Tibial nerve (tissue), 4 donors: ENCODE measurements at places on chromosomes 2 and 18.

DNA sequence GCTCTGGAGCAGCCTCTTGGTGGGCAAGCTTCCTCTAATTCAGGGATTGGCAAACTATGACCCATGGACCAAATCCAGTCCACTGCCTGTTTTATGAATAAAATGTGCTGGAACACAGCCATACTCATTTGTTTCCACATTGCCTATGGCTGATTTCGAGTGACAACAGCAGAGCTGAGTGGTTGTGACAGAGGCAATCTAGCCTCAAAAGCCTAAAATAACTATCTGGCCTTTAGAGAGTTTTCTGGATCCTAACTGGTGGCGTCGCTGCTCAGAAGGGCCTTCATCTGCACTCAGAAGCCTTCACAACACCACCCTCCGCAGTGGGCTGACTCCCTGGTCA, 147.1 kb downstream of the CCBE1 start:
- no peak for DNase-seq

- DNase-seq: no peak
Measured at GRCh38 chr2:24047703-24048033, 477 bp upstream of the WDCP start.

- no peak for DNase-seq
Measured at GRCh38 chr18:63808125-63808524, 32.9 kb downstream of the SERPINB7 start.

DNA sequence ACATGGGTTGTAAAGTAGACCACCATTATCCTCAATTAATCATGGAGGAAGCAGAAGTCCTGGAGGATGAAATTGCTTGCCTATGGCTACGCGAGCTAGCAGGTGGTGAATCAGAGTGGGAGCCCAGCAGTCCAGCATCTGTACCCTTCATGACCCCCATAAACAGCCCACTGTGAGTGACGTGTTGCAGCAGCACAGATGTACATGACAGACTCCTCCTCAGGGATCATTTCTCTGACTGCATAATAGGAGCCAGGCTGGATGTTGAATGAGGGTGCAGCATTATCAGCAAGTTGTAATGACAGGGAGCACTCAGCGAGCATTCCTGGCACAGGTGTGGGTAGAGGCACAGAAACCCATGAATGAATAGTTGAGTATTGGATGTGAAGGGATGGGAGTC, 339.3 kb downstream of the MYCN start:
- no peak for DNase-seq

GRCh38 chr2:157572725-157573124, 55.9 kb downstream of the ACVR1C start:
- no peak for DNase-seq

DNA sequence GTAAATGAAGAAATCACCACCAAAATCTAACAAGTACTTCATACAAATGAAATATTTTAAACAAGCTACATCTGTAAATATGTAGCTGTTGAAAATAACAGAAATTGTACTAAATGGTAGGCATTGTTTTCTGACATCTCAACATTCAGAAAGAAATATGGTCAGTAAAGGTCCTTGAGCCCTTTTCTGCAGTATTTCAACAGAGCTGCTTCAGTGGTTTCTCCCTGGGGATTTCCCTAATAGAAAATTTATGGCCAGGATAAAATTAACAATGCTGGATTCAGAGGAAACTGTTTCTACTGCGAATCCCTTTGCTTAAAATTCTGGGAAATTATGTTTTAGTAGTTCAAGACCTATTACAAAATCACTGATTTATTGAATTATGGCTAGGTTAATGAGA, 256.6 kb downstream of the PIEZO2 start:
- DNase-seq: no peak

DNA sequence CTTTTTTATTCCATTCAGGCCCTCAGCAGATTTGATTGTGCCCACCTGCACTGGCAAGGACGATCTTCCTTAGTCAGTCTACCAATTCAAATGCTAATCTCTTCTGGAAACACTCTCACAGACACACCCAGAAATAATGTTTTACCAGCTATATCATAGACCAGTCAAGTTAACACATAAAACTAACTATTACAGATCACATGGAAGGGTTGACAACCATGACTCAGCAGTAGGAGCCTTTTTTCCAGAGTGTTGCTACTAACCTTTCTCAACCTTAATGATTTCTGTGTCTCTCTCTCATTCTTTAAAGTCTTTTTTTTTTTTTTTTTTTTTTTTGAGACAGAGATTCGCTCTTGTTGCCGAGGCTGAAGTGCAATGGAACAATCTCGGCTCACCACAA, 143.5 kb upstream of the MSH6 start:
- DNase-seq: no peak

- no peak for DNase-seq
Measured at GRCh38 chr2:80154231-80154915, 150.2 kb downstream of the LRRTM1 start.

DNA sequence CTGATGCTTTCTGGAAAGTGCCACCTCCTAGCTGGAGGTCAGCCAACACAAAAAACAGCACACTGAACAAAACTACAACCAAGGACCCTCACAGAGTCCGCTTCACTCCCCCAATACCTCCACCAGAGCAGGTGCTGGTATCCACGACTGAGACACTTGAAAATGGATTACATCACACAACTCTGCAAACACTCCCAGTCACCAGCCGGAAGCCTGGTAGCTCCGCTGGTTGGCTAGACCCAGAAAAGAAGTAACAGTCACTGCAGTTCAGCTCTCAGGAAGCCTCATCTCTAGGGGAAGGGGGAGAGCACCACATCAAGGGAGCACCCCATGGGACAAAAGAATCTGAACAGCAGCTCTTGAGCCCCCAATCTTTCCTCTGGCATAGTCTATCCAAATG, 175.4 kb downstream of the LCLAT1 start:
- DNase-seq: no peak

DNA sequence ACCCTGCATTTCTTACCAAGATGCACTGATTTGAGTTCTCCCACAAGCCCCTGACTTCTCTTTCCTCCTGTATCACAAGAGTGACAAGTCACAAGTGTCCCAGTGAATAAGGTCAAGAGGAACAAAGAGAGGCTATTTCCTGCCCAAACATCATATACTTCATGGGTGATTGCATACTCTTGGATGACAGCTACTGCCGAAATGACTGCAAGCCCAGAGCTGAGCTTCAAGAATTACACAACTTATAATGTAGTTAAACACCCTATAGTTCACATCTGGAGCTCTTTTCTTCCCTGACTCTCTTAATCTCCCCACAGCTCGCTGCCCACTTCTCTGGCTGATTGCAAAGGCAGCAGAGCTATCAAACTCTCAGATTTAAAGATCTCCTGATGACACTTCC, 289.7 kb upstream of the PARD3B start:
- DNase-seq: no peak

- no peak for DNase-seq
Measured at GRCh38 chr2:230981704-230982103, 14.2 kb upstream of the SPATA3 start.

GRCh38 chr18:31741097-31741735, 19.5 kb downstream of the SLC25A52 start:
- peak; percentile 85 for DNase-seq

- DNase-seq: no peak
Measured at GRCh38 chr18:28637897-28638296, 461.0 kb upstream of the CDH2 start.

GRCh38 chr2:226559536-226559935, 240.1 kb downstream of the IRS1 start:
- no peak for DNase-seq

DNA sequence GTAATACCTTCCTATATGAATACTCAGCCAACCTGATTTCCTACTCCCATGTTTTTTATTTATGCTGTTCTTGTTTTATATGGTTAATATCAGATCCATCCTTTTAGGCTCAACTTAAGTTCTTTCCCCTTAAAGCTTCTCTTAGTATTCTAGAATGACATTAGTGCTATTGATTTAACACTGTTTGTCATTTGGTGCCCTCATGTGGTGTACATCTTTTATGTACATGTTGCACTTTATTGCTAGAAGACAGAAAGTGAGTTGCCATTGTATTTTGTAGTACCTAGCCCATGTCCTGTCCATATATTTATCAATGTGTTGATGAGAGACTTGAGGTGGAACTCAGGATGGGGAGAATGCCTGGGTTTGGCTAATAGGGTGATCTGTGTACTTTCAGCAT, 2.5 kb downstream of the HTRA2 start:
- DNase-seq: no peak

- no peak for DNase-seq
Measured at GRCh38 chr2:124822516-124822915, 797.4 kb downstream of the CNTNAP5 start.

- no peak for DNase-seq
Measured at GRCh38 chr2:218569661-218570500, 1.2 kb downstream of the CNOT9 start.

DNA sequence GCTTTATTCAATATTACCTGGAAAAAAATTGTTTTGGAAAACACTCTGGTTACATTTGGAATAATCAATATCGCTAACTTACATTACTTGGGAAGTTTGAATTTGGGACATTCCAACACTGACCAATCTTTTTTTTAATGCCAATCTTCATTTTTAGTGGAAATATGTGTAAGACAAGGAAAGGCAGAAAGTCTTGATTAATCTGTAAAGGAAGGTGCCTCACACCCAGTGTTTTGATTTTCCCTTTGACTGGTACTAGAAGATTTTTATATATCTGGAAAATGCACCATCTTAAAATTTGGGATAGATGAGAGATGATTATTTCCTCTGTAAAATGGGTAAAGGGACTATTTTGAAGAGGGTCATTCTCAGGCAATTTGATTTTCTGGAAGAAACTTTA, 879.2 kb upstream of the ZEB2 start:
- no peak for DNase-seq

GRCh38 chr2:11375025-11375688, 30.7 kb upstream of the ROCK2 start:
- DNase-seq: no peak

GRCh38 chr2:188810586-188810985, 163.6 kb upstream of the COL3A1 start:
- no peak for DNase-seq

DNA sequence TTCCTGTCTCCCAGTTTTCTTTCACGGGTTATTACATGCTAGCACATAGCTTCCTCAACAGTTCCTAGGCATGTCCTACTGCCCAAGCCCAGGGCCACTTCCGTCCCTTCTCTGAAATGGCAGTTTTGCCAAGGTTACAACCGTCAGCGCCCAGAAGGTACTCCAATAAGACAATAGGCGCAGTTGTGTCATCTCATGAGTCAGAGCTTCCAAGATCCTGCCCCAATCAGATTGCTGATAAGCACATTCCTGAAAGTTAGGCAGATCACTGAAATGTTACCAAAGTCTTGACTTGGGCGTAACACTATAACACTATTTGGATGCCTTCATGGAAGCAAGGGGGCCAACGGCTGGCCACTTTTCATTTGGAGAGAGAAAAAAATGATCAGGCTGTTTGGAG, 34.2 kb downstream of the GKN2 start:
- no peak for DNase-seq

- no peak for DNase-seq
Measured at GRCh38 chr2:10063566-10063965, 16.6 kb downstream of the CYS1 start.

DNA sequence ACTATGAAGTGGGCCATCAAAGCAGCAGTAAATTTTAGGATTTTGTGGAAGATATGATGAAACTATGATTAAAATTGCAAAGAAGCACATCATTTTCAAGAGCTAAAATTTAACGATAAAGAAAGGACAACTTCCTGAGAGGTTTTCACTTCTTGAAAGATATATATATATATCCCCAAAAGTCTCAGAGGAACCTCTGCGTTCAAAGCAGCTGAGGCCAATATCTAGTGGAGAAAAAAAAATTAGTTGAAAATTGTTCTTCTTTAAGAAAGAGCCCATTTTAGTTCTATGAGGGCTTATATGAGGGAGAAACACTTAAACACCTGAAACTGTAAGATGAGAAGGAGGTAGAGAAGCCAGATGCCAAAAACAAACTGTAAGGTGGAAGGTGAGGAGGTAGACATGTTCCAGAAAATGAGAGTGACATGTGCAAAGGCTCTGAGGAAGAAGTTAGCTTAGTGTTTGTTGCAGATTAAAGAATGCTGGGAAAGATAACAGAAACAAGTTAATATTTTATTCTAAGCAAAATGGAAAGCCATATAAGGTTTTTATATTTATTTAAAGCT, 72.9 kb upstream of the VRK2 start:
- DNase-seq: no peak

DNA sequence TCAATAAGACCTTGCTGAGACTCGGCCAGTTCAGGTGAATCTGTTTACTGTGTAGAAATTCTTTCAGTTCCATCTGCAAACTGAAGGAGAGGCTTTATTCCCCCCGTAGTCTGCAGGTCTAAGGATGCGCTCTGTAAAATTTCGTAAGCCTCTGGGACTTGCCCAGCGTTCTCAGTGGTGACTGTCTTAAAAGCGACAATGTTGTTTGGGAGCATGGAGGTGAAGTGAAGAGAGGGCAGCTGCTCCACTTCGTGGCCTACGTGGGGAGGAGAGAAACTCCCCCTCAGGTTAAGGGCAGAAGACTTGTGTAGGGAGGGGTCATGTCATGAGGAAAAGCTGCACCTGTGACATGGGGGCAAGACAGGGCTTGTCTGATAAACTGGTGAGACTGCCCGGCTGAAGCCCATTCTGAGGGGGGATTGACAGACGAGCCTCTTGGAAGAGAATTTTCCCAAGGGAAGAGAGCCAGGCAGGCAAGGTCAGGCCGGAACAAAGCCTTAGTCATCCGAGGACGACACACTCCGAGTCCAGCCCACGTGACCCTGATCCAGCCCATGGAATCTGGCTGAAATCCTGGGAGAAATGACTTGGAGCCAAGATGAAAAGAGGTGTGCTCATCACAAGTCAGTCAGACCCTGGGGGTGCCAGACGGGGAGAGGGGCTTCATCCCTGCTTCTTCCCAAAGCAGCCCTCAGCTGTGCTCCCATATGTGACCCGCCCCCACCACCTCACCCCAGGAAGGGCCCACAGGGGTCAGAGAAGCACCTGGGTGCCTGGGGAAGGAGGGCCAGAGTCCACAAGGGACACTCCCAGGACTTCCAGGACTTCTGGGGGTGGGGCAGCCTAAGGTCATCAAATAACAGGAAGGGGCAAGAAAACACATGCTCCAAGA, 88.5 kb upstream of the SH3BP4 start:
- peak; percentile 30 for DNase-seq

- DNase-seq: no peak
Measured at GRCh38 chr2:172333235-172333977, 94.0 kb upstream of the ITGA6 start.

GRCh38 chr18:78861706-78862105, 117.9 kb upstream of the SALL3 start:
- DNase-seq: no peak

DNA sequence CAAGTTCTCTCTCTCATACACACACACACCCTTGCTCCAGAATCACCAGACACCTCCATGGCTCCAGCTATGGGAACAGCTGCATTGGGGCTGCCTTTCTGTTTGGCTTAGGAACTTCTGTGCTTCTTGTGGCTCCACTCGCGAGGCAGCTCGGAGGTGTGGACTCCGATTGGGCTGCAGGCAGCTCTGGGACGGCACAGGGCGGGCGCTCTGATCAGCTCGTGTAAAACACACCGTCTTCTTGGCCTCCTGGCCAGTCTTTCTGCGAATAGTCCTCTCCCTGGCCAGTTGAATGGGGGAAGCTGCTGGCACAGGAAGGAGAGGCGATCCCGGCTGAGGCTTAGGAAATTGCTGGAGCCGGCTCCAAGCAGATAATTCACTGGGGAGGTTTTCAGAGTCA, 22.4 kb downstream of the FOSL2 start:
- DNase-seq: no peak

GRCh38 chr2:54946220-54946805, 103.9 kb downstream of the RTN4 start:
- DNase-seq: no peak
